Activated CD4-positive, alpha-beta T cell treated with anti-CD3 and anti-CD28 coated beads for 1 hour (primary cell): ENCODE measurements at places on chromosomes 16 and 17.

GRCh38 chr16:89636663-89637062 lies 20.8 kb downstream of the CHMP1A start:
- no peak for DNase-seq

- DNase-seq: no peak
Observed at GRCh38 chr16:85126705-85127378, 14.6 kb upstream of the CIBAR2 start.

DNA sequence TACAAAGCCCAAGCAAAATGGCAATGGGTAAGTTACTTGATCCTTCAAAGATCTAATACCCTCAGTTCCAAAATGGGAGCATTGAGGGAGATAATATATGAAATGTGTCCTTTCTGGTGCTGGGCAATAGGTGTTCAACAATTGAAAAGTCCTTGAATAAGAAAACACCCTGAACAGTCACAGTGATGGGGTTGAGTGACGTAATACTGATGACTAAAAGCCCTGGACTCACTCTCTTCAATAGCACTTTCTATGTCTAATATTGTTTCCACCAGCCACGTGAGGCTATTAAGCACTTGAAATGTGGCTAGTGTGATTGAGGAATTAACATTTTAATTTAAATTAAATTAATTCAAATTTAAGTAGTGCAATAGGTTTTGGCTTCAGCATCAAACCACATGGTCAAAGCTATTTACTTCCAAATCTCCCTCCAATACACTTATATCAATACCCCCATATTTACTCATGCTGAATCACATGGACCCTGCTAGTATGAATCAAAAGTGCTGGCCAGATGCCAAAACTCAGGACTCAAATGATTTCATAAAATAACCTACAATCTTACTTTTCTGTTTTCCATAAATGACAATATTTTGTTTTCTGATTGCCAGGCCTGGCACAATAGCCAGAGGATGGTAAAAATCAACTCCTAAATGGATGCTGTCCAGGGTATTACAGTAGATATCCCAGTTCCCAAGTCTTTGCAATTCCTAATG lies 516.2 kb downstream of the HAPSTR1 start:
- DNase-seq: no peak

GRCh38 chr17:81513753-81514488 lies 1.3 kb upstream of the ACTG1 start:
- no peak for DNase-seq

- DNase-seq: no peak
Observed at GRCh38 chr17:42673266-42673884, 3.4 kb downstream of the PLEKHH3 start.

DNA sequence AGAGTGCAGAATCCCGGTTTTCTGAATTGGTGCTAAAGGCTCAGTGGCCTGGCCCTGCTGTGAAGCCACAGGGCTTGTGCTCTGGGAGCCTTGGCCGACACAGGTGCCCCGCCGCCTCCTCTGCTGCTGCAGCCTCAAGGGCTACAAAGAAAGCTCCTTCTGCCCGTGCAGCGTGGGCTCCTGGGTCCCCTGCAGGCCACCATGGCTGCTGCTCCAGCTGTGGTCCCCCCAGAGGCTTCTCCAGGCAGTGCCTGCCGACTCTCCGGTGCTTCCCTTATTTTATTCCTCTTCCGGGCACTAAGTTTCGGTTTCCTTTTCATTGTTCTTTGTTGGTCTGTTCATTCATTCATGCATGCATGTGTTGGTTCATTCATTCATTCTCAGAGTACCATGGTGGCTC lies 53.1 kb downstream of the CMIP start:
- DNase-seq: no peak

DNA sequence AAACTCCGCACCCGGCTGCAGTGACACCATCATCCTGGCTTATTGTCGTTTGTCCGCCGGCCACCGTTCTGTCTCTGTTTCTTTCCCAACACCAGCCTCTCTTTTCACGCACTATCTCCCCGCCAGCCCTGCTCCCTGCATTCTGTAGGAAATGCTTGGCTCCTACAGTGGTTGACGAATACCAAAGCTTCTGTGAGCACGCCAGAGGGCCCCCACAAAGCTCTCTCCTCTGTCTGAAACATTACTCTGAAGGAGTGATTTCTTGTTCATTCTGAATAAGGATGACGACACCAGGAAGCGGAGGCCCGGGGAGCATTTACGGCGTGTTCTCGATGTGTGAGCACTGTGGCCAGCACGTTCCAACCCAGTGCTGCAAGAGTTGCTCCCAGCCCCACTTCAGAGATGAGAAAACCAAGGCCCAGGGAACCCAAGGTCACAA lies 58.8 kb downstream of the ADCY9 start:
- DNase-seq: no peak

DNA sequence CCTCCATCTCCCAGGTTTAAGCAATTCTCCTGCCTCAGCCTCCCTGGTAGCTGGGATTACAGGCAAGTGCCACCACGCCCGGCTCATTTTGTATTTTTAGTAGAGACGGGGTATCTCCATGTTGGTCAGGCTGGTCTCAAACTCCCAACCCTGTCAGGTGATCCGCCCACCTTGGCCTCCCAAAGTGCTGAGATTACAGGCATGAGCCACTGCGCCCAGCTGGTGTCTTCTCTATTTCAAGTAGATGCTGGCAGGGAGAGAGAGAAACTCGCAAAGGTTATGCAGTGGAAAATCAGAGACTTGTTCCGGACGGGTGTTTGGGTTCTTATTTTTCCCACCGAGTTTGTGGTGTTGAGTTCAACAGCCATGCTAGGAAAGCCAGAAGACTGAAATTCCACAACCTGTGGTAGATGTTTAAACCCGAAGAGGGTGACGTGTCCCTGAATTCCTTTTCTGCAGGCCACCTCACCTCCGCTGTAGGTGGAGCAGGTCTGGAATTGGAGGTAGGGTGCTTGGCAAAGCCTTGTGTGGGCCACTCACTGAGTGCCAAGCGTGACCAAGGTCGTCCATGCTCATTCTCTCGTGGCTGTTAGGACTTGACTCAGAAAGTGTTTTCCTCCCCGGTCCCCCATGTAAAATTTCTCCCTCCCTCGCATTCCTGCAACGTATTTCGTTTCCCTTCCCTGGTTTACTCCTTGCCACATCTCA lies 7.3 kb upstream of the ZDHHC7 start:
- no peak for DNase-seq

GRCh38 chr16:14011001-14011400 lies 60.1 kb upstream of the MRTFB start:
- no peak for DNase-seq

DNA sequence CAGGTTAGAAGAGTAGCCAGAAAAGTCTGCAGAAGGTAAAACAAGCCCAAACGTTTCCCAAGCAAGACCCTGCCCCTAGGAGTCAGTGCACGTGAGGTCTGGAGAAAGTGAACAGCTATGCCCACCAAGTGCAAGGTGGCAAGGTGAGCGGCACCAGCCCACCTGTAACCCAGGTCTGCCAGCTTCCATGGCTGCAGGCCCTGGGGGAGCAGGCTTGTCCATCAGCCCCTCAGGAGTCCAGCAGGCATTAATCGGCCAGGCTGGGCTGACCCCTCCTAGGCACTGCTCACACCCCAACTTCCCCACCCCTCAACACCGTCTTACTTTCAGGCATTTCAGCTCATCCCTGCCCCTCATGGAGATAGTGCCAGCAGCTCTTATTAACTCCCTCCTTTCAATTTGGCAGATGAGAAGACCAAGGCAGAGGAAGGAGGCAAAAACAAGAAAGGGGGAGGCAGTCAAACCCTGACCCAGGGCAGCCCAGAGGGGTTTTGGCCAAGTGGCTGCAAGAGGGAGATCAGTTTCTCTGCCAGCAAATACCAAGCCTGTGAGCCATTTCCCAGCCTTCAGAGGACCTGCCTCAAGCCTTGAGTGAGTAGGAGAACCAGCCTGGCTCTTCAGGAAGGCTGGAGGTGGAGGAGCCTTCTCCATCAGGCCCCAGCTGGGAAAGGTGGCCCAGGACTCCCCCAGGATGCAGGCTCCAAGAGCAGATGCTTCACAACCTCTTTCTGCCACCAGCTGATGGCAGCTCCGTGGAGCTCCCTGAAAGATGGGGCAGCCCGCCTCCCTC lies 14.7 kb downstream of the BEAN1 start:
- no peak for DNase-seq

GRCh38 chr16:6891496-6891895 lies 441.1 kb upstream of the RBFOX1 start:
- no peak for DNase-seq

GRCh38 chr16:49365711-49366509 lies 7.7 kb upstream of the C16orf78 start:
- DNase-seq: no peak

DNA sequence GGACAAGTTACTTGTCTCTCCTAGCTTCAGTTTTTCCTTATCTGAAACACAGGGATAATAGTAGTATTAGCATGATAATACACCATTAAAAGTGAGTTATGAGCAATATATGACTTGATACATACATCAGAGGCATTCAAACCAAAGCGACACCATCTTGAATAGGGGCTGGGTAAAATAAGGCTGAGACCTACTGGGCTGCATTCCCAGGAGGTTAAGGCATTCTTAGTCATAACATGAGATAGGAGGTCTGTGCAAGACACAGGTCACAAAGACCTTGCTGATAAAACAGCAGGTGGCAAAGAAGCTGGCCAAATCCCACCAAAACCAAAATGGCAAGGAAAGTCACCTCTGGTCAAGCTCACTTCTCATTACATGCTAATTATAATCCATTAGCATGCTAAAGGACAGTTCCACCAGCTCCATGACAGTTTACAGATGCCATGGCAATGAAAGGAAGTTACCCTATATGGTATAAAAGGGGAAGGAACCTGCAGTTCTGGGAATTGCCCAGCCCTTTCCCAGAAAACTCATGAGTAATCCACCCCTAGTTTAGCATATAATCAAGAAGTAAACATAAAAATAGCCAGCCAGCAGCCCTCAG lies 37.2 kb upstream of the HS3ST3A1 start:
- no peak for DNase-seq

GRCh38 chr17:37706446-37706845 lies 38.4 kb downstream of the HNF1B start:
- DNase-seq: no peak

DNA sequence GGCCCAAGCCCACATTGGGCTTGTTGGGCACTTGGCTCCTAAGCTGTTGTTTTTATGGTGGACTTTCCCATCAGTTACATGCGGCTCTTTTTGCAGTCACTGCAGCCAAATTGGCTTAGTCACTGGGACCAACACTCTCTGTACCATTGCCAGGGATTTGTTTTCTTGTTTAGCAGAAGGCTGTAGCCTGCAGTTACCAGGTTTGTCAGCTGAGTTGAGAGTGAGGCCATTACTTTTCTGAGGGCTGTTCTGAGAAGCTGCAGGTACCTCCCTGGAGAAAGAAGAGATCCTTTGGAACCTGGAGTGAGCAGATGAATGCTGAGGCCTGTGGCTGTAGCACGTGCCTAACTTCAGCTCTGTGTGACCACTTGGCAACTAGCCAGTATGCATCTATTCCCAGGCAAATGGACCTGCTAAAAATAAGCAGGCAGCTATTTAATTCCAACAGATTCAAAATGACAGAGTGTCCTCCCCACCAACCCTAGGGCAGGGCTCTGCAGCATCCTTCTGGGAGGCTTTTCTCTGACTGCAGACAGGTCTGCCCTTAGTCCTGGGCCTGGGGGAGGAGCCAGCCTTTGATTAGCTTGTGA lies 12.9 kb downstream of the AKAP1 start:
- DNase-seq: no peak

DNA sequence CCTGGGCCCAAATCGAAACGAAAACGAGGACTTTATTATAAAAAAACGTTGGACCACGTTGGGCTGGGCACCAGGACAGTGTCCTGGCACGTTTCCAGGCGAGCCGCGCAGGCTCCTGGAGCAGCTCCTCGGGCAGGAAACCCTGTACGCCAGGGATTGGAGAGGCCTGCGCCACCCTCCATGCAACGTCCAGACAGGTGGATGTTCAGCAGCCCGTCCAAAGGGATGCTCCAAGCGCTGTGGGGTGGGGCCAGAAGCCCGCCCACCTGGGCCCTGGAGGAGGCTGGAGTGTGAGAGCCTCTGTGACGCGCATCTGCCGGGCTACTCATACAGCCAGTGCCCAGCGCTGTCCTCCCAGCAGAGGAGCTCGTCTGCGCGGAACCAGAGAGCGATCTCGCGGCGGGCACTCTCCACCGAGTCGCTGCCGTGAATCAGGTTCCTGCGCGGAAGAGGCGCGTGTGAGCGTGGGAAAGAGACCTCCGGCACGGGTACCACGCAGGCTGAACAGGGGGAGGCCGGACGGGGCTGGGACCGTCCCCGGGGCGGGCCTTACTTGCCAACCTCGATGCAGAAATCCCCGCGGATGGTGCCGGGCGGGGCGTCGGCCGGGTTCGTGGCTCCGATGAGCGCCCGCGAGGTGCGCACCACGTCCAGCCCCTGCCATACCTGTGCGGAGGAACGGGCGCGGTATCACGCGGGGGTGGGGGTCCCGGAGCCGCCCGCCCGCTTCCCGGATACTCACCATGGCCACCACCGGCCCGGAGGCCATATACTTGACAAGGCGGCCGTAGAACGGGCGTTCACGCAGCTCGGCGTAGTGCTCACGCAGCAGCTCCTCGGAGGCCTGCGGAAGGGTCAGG lies 785 bp downstream of the NME3 start:
- no peak for DNase-seq

DNA sequence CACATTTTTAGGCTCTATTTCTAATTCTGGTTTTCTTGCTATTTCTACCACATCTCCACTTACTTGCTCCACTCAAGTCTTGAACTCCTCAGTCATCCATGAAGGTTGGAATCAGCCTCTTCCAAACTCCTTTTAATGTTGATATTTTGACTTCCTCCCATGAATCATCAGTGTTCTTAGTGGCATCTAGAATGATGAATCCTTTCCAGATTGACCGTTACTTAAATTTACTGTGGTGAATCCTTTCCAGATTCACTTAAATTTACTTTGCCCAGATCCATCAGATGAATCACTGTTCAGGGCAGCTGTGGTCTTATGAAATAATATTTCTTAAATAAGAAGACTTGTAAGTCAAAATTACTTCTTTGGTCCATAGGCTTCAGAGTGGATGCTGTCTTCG lies 32.4 kb downstream of the CLTC start:
- DNase-seq: no peak

- no peak for DNase-seq
Observed at GRCh38 chr16:10511829-10512228, 68.6 kb downstream of the EMP2 start.

DNA sequence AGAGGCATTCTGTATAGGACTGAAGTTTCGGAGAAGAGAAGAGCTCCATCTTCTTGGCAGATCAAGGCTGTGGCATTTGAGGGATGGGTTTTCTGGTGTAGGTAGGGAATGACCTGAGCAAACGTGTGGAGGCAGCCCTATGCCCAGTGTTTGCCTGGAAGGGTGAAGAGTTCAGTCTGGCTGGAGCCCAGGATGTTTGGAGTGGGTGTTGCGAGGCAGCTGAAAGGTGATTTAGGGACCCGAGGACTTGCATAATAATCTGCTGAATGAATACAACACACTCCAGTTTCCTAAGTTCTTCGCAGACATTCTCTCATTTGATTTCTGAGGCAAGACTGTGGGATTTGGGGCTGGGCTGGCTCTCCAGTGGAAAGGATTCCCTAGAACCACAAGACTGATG lies 186.2 kb downstream of the CYLD start:
- DNase-seq: no peak
